ENCODE measurements at places on chromosomes 16 and 17.

- DNase-seq, result no peak
Measured at GRCh38 chr16:55392701-55393100, 68.7 kb downstream of the IRX6 start.

DNA sequence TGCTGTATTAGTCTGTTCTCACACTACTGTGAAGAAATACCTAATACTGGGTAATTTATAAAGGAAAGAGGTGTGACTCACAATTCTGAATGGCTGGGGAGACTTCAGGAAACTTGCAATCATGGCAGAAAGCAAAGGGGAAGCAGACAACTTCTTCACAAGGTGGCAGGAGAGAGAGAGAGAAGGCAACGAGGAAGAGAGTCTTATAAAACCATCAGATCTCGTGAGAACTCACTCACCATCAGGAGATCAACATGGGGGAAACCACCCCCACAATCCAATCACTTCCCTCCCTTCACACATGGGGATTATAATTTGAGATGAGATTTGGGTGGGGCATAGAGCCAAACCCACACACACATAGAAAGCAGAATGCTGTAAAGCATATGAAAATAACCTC, 896.2 kb downstream of the CDH11 start:
- no peak for DNase-seq

DNA sequence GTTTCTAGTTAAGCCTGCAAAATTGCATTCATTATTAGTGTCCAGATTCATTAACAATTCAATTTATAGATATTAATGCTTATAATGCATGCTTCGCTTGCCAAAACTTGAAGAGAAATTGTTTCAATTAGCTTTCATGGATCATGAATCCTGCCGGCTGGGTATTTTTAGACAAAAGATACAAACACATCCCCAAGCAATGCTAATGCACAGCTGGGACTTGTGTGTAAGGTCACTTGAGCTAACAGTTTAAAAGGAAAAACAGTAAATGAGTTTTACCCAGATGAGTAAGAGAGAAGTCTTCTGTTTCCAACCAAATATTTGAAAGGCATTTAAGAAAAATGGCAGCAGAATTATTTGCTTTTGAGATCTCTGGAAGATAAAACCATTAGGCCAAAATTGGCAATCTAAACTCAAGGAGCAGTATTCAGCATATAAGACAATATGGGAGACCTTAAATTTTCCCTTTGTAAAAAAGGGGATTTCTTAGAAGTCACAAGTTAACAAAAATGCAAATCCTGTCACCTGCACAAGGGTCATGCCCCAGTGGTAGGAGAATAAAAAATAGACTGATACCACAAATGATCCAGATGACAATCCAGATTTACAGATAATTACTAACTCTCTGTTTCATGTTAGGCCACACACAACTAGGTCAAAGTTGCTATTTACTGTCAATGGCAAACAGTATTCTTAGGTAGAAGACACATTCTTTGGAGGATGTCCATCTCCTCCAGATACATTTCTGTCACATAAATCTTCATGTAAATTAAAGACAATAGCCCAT, 418.4 kb upstream of the PMFBP1 start:
- no peak for DNase-seq

DNA sequence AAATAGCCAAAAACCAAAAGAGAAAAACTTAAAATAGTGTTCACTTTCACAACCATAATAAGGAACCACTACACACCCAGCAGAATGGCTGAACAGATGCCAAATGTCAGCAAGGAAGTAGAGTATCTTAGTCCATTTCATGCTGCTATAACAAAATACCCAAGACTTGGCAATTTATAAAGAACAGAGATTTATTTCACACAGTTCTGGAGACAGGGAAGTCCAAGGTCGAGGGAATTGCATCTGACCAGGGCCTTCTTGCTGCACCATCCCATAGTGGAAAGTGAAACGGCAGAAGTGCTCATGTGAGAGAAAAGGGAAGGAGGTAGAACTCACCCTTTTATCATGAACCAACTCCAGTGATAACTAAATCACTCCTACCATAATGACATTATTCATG, 33.8 kb upstream of the CCL22 start:
- no peak for DNase-seq

GRCh38 chr16:75566758-75567255, 628 bp downstream of the GABARAPL2 start:
- no peak for DNase-seq

DNA sequence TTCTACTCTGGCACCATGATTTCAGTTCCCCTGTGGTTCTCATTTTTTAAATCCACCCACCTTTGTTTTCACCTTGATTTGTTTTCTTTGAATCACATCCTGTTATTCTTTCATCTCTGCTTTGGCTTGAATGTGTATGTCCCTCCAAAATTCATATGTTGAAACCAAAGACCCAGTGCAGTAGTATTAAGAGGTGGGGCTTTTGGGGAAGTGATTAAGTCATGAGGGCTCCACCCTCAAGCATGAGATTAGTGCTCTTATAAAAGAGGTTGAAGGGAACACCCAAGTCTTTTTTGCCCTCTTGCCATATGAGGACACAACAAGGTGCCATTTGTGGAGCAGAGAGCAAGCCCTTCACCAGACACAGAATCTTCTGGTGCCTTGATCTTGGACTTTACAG, 382.3 kb downstream of the SLC39A11 start:
- no peak for DNase-seq

- no peak for DNase-seq
Measured at GRCh38 chr16:86199871-86200695, 301.1 kb downstream of the IRF8 start.

- DNase-seq, result no peak
Measured at GRCh38 chr16:918068-918467, 52.7 kb downstream of the LMF1 start.

- no peak for DNase-seq
Measured at GRCh38 chr16:79019431-79019830, 581.1 kb downstream of the MAF start.

GRCh38 chr17:34499576-34499975, 79.8 kb upstream of the TMEM132E start:
- no peak for DNase-seq

DNA sequence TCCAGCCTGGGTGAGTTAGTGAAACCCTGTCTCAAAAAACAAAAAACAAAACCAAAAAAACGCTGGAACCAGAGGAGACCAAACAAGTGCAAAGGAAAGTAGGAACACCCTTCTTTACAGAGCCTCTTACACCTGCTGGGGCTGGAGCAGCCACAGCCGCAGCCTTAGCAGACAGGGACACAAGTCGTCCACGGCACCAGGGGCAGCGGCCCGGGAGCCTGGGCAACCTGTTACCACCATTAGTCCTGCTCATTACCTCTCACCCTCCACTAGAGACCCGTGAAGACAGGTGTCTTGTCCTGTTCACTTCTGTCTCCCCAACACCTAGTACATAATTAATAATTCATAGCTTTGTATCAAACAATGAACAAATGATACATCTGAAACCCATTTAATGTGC, 83.6 kb downstream of the C16orf78 start:
- DNase-seq, result no peak

- DNase-seq, result no peak
Measured at GRCh38 chr16:16158741-16159374, 64.4 kb downstream of the ABCC6 start.

GRCh38 chr16:89115216-89115861, 21.7 kb downstream of the ACSF3 start:
- no peak for DNase-seq

- no peak for DNase-seq
Measured at GRCh38 chr16:73010150-73010676, 37.7 kb downstream of the ZFHX3 start.

GRCh38 chr16:49644145-49644463, 211.8 kb downstream of the ZNF423 start:
- DNase-seq, result no peak

GRCh38 chr17:21129023-21129681, 2.4 kb downstream of the DHRS7B start:
- peak; percentile 61 for DNase-seq

Data from SW 1271 (cell line).